ENCODE measurements at places on chromosomes 3 and 15.

GRCh38 chr3:102129760-102130608 is 280.7 kb downstream of the NFKBIZ start:
- DNase-seq, result no peak

DNA sequence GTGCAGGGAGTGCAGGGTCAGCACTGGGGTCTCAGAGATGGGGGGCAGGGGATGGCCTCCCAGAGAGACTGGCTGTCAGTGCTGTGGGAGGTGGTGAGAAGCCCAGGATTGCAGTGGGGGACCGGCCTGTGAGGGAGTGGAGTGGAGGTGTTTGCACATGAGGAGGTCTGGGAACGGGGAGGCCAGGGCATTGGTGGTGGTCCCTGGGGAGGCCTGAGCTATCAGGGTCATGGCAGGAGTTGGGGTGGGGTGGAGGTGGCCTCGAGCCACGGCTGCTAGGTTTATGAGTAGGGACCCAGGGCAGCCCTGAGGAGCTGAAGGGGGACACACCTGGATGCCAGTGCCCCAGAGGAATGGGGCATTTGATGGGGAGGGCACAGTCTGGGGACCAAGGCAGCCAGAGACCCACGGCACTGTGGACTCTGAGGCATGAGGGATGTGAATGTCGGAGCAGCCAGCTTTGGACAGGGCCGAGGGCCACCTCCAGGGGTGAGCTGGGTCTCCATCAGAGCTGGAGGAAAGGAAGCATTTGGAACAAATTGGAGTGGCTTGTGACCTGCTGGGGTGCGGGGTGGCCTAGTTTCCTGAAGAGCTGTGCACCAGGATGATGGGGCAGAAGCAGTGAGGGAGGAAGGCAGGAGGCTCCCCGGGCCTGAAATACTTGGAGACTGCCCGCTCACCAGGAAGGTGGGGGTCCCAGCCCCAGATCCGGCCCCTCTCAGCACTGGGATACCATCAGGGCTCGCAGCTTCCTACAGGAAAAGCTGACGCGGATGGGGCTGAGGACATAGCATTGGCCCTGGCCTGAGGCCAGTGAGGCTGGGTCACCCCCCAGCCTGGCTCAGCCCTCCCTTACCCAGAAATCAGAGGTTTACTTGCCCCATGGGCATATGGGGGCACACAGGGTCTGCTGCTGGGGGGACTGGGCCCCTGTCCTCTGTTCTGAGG is 9.5 kb upstream of the CSPG4 start:
- DNase-seq, result no peak

GRCh38 chr3:13515786-13516759 is 32.9 kb upstream of the FBLN2 start:
- DNase-seq, result no peak

GRCh38 chr3:30747771-30748281 is 141.4 kb downstream of the TGFBR2 start:
- DNase-seq, result peak; percentile 40

- no peak for DNase-seq
Observed at GRCh38 chr3:15065550-15066007, 464 bp upstream of the MRPS25 start.

- DNase-seq, result no peak
Observed at GRCh38 chr3:37198547-37198946, 24.2 kb upstream of the LRRFIP2 start.

GRCh38 chr15:88166082-88166993 is 90.2 kb downstream of the NTRK3 start:
- no peak for DNase-seq

- DNase-seq, result no peak
Observed at GRCh38 chr15:56208185-56208584, 35.5 kb downstream of the RFX7 start.

- no peak for DNase-seq
Observed at GRCh38 chr3:68787106-68787626, 145.2 kb downstream of the TAFA4 start.

- DNase-seq, result no peak
Observed at GRCh38 chr15:90839187-90840071, 29.0 kb upstream of the FURIN start.

DNA sequence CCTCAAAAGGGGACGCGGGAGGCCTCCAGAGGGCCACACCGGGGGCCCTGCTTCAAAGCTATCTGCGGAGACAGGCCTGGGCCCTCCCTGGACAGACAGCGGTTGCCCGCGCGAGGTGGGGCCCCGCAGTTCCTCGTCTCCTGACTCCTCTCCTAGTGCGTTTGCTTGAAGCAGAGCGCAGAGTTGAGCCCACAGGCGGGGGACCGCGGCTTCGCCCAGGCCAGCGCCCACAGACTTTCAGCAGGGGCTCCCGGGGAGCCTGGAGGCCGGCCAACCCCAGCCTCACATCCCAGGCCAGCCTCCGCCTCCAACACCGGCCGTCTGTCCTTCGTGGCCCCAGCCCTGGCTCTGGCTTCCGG is 540 bp upstream of the ADAMTS7 start:
- DNase-seq, result no peak

DNA sequence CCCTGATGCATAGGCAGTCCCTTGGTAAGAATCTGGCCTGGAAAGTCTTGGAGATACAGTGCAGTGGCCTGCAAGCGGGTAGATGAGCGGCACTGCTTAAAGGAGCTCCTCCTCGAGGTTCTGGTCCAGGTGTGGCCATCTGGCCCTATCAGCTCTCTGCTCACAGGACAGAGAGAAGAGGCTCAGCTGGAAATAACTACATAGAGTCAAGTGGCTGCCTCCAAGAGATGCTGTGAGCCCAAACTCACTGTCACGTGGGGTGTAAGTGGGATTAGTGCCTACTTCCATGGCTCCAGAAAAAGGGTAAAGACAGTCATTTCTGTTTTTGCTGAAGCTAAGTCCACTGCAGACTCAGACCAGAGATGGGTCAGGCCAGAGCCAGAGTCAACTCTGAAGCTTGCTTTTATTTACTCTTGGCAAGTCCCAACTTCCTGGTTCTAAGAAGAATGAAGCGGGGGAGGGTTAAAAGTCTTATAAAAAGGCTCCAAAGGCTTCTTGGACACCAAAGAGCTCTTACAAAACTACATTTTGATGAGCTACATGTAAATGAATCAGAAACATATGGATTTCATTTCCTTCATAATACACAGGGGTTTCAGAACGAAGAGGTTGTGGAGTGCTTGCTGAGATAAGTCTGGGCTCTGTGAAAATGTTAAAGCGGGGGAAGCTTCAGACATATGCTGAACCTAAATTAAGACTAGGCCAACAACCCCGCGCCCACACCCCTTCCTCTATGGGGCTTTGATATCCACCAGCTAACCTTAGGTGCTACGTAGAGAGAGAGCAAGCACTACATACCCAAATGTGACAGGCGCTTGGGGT is 77.1 kb downstream of the PDZRN3 start:
- no peak for DNase-seq

- no peak for DNase-seq
Observed at GRCh38 chr3:193403307-193403706, 24.8 kb upstream of the ATP13A5 start.

DNA sequence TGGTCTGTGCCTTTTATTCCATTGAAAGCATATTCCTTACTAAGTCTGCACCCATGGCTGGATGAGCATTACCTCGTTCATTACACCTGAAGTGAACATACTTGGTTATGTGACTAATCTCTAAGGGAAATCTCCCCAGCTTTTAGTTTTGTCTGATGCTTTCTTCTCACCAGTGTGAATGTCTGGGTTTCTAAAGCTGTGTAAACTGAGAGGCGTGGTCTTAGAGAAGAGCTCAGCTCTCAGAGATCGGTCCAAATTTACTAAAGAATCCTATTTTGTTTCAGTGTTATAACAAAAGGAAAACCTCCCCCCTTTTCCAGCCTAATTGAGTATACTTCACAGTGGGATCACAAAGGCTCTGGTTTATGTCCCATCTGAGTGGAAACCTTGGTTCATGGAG is 352.3 kb downstream of the PTPRG start:
- DNase-seq, result no peak

- no peak for DNase-seq
Observed at GRCh38 chr15:68558318-68559305, 20.2 kb upstream of the CORO2B start.

GRCh38 chr3:52891615-52892081 is 5.7 kb downstream of the STIMATE start:
- no peak for DNase-seq

GRCh38 chr3:24387493-24387892 is 107.2 kb downstream of the THRB start:
- DNase-seq, result peak; percentile 76

DNA sequence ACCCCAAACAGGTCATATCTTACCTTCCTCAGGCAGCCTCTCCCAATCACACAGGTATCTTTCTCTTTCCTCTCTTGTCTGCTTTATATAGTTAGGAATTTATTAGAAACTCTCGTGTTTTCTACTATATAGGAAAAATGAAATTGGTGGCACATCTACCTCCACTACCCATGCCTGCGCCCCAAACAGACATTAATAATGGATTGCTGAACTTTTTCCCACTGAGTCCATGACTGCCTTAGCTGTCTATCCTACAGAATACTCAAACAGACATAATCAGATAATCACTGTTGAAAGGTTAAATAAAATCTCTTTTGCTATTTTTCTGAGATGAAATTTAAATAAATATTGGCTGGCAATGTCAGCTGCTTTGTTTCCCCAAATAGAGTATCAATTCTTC is 55.8 kb upstream of the SLC6A11 start:
- DNase-seq, result no peak

DNA sequence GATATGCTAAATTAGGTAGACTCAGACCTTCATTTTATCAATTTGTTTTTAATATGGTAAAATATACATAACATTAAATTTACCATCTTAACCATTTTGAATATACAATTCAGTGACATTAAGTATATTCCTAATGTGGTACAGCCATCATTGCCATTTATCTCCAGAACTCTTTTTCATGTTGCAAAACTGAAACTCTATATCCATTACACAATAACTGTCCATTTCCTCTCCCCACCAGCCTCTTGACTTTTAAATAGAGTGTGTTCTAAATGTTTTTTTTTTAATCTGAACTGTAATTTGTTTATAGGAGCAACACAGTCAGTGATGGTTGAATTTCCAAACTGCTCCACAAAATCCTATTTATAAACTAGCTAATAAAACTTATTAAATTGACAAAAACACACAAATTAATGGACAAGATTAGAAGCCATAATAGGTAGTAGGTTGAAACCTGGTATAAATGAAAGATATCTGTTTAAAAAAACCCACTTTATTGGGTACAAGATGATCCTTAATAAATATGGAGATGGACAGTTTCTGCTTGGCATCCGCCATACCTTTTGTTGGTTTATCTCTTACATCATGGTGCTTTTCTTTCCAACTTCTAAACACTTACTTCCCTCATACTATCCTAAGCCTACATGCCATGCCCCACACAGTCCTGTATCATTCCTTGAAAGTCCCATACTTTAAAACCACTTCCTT is 142.4 kb downstream of the ZPLD1 start:
- no peak for DNase-seq

DNA sequence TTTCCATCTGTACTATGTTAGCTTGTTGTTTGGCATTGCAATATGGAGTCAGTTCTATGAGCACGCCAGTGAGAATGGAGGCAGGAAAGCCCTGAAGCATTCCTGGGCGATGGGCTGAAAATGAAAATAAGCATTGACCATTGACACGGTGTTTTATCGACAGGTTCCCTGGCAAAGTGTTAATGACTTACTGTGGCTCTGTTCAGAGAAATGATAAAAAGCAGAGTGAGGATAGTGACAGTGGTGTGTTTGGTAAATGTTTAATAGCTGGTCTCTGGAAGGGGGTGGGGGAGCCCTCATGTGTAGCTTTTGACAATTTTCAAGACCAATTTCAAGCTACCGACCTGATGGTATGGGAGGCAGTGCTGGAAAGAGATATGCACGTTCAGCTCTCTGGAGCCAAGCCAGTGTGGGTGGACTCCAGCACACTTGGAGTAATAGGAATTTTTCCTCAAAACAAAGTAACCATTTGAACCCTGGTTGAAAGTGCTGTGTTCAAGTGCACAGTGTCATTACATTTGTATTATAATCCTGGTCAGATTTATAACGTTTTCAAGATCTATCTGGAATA is 341.7 kb upstream of the ROBO2 start:
- DNase-seq, result no peak

- no peak for DNase-seq
Observed at GRCh38 chr3:141082064-141082463, 30.9 kb downstream of the SPSB4 start.

DNA sequence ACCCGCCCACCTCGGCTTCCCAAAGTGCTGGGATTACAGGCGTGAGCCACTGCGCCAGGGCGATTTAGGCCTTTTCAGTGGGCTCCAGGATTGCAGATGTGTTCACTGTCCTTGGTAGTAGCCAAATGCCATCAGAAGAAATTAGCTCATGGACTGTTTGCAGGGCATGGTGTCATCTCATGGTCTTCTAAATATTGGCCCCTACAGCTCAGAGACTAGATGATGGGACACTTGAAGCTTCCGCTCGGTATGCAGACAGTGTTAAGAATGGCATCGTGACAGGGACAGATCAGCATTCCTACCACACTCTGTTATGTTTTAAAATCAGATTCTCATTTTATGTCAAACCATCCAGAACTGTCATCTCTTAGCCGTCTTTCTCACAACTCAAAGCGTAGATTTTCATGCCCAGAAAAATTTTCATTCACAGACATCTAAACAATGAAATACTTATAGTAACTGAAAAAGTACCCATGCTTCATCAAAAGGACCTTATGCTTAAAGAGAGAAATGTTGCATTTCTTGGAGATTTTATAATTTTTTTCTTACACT is 24.9 kb downstream of the SLCO3A1 start:
- no peak for DNase-seq

DNA sequence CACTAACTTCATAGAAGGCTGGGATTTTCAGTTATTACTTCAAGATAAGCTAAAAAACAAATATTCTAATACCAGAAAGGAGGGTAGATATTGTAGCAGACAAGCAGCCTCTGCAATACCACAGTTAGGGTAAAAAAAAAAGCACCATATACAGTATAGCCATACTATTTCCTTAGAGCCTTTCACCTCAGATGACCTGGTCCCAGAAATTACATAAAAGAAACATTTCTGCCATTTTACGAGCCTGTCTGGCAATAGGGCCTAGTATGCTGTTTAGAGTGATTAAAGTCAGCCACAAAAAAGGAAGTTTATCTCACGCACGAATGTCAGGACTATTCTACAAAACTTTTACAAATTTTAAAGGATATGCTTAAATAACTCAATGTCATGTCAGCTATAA is 1016.6 kb downstream of the PLOD2 start:
- DNase-seq, result no peak

GRCh38 chr15:51879555-51879954 is 50.1 kb downstream of the TMOD3 start:
- no peak for DNase-seq

- DNase-seq, result no peak
Observed at GRCh38 chr3:72553298-72553697, 294.9 kb downstream of the SHQ1 start.

- no peak for DNase-seq
Observed at GRCh38 chr3:88640581-88640980, 466.8 kb upstream of the EPHA3 start.

- DNase-seq, result no peak
Observed at GRCh38 chr3:153038367-153038766, 123.7 kb upstream of the RAP2B start.

DNA sequence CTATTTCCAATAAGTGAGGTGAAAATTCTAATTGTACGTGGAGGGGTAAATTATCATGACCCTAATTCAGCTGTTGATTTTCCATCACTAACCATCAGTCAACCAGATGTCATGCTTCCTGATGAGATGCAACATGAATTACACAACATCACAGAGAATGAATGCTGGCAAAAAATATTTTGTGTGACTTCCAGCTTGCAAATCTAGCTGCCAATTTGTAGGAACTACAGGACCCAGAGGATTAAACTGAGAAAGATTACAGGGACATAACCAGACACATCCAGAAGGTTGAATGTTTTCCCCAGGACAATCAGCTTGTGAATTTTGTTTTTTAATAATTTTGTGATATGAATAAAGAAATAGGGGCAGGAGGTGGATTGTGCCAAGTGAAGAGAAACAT is 349.0 kb upstream of the ATP10A start:
- DNase-seq, result no peak

Measured in HS-27A (cell line).